Dorsolateral prefrontal cortex (tissue), 122 donors: ENCODE measurements at places on chromosomes 11 and 22. TPM values are rescaled to one million over a fixed set of nuclear protein-coding genes. Genes with fewer than 3 reads are reported as not detected.

The MMP26 gene
- not detected for total RNA-seq

The PHLDA2 gene
- total RNA-seq, result 1.5 TPM

The UBQLNL gene
- total RNA-seq, result 1.2 TPM

The CRKL gene
- total RNA-seq, result 84.9 TPM

The PRRG4 gene
- 0.17 TPM for total RNA-seq

The TLCD5 gene
- 22.2 TPM for total RNA-seq

The GPHA2 gene
- total RNA-seq, result not detected

The TTC36 gene
- total RNA-seq, result 2.3 TPM

The SHISA8 gene
- 2.5 TPM for total RNA-seq

The CTTN gene
- 288 TPM for total RNA-seq

The OR51B2 gene
- total RNA-seq, result not detected

The TEX54 gene
- total RNA-seq, result not detected

The TMPRSS4 gene
- not detected for total RNA-seq

The CNGA4 gene
- total RNA-seq, result 2.2 TPM

The ZP1 gene
- not detected for total RNA-seq

The WBP2NL gene
- 7.6 TPM for total RNA-seq

The OR52E8 gene
- not detected for total RNA-seq

The USP28 gene
- 37.7 TPM for total RNA-seq

The SLC22A9 gene
- total RNA-seq, result 3.0 TPM

The CCDC87 gene
- 1.5 TPM for total RNA-seq

The CDHR5 gene
- not detected for total RNA-seq

The TENM4 gene
- total RNA-seq, result 62.3 TPM

The CDC42EP2 gene
- total RNA-seq, result 14.7 TPM

The KRTAP5-8 gene
- total RNA-seq, result 0.50 TPM

The INTS4 gene
- 35.0 TPM for total RNA-seq

The ASRGL1 gene
- total RNA-seq, result 59.0 TPM

The GGTLC3 gene
- total RNA-seq, result not detected

The RAB38 gene
- total RNA-seq, result not detected
